ENCODE measurements at places on chromosomes 1 and 21. TPM values are rescaled to one million over a fixed set of nuclear protein-coding genes. Genes with fewer than 3 reads are reported as not detected.

Gene CD164L2
- total RNA-seq = not detected

Gene OR2L13
- total RNA-seq = not detected

Gene TRAF3IP3
- total RNA-seq = not detected

Gene PCNT
- 40.8 TPM for total RNA-seq

Gene EFNA1
- not detected for total RNA-seq

Gene MAP1LC3C
- total RNA-seq = 1.0 TPM

Gene CHRM3
- not detected for total RNA-seq

Gene NBPF10
- 1.3 TPM for total RNA-seq

Gene ABCG1
- total RNA-seq = not detected

Gene EIF3I
- total RNA-seq = 327 TPM

Gene LRRC39
- 0.19 TPM for total RNA-seq

Gene OR2G6
- total RNA-seq = not detected

Gene PDC
- total RNA-seq = not detected

- DNase-seq = peak; percentile 27
These were observed 67.3 kb upstream of the CNTN2 start for GRCh38 chr1:204975568-204976235.

DNA sequence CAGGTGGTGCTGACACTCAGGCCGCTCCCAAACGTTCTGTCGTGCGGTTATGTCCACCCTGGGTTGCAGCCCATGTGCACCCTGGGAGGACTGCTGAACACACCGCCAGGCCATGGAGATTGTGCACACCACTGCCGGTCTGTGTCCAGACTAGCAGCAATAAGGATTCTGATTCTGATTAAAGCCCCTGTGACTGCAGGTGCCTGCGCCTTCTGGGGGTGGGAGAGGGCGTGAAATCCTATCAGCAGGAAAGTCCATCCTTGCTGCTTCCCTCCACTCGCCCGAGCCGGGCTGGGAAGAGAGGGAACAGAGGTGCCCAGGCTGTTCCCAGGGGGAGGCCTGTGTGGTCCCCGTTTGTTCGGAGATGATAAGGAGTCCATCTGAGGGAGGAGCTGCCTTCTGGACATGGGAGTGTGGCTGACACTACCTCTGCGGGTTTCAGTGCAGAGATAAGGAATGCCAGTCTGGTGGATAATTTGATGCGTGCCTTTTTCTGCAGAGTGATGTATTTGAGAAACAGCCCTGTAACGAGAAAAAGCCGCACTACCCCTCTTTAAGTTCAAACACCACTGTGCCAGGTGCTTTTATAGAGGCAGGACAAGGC is 41.2 kb downstream of the BACE2 start:
- DNase-seq = no peak

- DNase-seq = peak; percentile 43
These were observed 38.6 kb upstream of the POFUT2 start for GRCh38 chr21:45326169-45326851.

DNA sequence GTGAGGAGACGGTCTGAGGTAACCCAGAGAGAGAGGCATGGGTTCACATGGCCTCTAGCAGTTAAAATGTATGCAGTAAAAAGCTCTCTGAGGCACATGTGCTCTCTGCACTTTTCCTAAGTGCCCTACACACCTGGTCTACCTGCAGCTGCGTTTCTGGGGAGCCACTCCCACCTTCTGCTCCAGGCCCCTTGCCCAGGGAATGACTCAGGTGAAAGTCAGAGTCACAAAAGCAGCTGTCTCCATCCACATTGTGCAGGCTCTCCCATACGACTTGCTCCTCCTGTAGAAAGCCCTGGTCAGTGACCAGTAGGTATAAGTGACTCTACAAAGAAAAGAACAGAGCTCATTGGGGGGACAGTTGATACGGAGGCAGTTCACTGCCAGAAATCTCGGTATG is 8.8 kb downstream of the MINDY1 start:
- DNase-seq = no peak

DNA sequence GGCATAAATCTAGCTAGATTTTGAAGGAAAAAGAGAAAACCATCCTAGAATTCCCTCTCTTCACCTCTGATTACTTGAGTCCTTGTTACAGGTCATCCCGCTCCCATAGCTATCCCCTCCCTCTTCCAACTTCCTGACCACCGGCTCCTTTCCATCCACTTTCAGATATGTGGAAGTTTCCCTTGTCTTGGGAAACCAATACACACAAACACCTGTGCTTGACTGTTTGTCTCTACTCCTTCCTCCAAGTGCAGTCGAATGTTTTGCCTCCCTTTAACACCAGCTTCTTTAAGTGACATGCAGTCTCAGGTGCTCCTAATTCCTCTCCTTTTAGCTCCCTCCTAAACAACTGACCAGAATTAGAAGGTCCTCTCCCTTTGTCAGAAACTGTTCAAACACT is 70.0 kb downstream of the PTGER3 start:
- no peak for DNase-seq

DNA sequence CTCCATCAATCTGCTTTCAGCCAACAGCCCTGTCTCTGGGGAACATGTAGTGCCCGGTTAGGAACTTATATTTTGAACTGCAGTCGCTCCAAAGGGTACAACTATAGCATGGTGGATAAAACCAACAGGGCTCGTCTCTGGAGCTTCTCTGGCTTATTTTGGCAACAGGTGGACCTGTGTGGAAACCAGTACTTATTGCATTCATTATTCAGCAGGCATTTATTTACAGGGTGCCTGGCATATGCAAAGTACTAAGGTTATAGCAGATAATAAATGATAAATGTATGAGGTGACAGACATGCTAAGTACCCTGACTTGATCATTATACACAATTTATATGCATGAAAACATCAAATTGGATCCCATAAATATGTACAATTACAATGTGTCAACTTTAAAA is 93.7 kb downstream of the RGS7 start:
- DNase-seq = no peak

DNA sequence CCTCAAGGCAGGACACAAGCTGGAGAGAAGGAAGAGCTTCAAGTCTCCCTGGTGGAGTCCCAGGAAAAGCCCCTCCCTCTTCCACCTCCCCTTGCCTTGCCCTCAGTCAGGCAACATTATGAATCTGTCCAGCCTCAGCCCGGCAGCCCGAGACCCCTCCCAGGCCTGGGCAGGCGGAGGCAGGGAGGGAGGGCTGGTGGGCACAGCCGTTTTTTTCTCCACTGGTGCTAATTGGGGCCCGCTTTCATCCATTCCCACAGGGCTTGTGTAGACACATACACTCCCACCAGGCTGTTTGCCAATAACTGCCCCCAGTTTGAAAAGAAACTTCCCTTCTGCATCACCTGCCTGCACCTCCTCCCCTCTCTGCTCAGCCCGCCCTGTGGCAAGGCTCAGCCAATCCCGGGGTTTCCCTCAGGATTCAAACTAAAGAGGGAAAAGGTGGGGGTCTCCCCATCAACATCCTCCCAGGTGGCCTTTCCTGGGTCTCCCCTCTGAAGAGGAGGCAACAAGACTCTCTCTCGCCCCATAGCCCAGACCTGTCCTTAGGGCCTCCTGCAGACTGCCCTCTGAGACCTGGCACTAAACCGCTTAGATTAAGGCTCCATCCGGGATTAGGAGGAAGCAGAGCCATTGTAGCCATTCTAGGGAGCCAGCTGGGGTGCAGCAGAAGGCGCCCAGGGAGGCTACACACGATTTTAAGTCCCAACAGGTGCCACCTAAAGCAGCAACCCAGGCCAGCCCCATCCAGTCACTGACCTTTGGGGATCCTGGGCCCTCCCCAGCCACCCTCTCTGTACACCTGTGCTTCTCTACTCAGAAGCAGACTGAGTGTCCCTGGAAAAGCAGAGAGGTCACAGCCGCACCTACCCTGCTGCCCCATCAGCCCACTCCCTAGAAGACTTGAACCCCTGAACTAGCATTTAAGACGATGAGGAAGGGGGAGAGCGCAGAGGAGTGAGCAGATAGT is 3.5 kb downstream of the IGSF9 start:
- no peak for DNase-seq

DNA sequence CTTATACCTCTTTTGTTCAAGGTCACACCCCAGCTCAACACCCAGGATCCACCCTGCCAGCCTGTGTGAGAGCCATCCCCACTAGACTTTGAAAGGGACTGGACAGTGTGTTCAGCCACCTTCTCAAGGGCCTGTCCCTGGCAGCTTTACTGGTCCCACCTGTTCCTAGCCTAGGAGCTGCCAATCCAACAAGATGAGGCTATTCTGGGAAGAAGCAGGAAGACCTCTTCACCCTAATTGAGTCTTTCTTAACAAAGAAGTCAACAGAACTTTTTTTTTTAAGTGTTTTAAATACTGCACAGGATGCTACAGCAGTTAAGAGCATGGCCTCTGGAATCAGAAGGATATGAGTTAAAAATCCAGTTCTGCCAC is 95.8 kb upstream of the HOOK1 start:
- peak; percentile 68 for DNase-seq

DNA sequence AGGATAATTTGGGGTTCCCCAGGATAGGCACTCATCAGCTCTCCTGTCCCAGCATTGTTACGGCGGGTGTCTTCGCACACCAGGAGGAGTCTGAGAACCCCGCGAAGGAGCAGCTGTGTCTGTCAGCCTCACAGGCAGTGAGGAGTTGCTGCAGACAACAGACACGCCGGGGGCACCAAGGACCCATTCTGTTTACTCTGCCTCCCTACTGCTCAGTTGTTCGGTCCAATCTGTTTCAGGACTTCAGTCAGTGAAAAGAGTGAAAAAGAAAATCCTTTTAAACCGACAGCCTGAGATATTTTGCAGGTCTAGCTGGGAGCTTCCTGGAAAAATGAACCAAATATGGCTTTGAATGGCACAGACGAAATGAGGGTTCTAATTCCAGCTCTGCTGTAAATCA is 288.4 kb downstream of the OMA1 start:
- DNase-seq = no peak

DNA sequence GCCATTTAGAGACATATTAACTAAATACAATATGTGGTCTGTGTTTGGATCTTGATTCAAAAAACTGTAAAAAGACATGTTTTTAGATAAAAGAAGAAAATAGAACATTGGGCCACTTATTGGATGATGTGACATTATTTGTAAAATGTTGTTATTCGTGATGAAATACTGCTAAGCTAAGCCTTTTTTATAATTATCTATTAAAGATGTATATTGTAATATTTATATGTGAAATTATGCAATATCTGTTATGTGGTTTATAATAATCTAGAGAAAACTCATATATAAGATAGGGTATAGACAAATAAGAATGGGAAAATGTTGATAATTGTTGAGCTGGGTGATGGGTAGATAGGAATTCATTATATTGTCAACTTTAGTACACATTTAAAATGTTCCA is 82.0 kb upstream of the RGS1 start:
- DNase-seq = no peak

- no peak for DNase-seq
These were observed 7.7 kb upstream of the HES5 start for GRCh38 chr1:2537784-2538115.

DNA sequence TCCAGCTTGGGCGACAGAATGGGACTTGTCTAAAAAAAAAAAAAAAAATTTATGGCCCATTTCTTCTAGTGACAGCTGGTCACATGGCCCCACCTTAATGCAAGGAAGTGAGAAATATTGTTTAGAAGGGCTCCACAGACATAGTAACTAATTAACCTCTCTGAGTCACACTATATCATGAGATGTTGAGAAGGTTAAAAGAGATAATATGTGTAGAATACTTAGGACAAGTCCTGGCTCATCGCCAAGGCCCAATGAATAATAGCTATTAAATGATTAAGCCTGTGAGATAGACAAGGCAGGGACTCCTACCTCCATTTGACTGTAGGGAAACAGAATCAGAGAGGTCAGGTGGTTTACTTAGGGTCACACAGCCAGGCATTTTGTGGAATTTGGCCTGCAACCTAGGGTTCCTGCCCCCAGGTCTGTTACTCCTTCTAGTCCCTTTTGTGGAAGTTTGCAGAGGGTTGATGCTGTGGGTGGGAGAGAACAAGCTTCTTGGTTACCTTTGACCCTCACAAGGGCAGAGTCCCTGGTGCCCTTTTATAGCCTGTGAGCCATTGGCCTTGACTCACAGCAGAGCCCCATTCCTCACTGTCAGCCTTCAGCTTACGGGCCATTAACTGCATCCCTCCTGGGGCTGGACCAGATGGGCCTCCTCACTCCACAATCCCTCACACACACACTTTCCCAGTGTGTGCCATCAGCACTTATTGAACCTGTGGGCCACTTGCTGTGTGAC is 48.5 kb downstream of the OPRD1 start:
- DNase-seq = no peak

- DNase-seq = no peak
These were observed 88.0 kb downstream of the XCL2 start for GRCh38 chr1:168455764-168456163.

- DNase-seq = no peak
These were observed 310.1 kb downstream of the DPYD start for GRCh38 chr1:97610748-97611147.

- no peak for DNase-seq
These were observed 55.2 kb upstream of the PLD5 start for GRCh38 chr1:242579528-242580235.

GRCh38 chr1:10338047-10338446 is 60.8 kb upstream of the PGD start:
- peak; percentile 52 for DNase-seq

DNA sequence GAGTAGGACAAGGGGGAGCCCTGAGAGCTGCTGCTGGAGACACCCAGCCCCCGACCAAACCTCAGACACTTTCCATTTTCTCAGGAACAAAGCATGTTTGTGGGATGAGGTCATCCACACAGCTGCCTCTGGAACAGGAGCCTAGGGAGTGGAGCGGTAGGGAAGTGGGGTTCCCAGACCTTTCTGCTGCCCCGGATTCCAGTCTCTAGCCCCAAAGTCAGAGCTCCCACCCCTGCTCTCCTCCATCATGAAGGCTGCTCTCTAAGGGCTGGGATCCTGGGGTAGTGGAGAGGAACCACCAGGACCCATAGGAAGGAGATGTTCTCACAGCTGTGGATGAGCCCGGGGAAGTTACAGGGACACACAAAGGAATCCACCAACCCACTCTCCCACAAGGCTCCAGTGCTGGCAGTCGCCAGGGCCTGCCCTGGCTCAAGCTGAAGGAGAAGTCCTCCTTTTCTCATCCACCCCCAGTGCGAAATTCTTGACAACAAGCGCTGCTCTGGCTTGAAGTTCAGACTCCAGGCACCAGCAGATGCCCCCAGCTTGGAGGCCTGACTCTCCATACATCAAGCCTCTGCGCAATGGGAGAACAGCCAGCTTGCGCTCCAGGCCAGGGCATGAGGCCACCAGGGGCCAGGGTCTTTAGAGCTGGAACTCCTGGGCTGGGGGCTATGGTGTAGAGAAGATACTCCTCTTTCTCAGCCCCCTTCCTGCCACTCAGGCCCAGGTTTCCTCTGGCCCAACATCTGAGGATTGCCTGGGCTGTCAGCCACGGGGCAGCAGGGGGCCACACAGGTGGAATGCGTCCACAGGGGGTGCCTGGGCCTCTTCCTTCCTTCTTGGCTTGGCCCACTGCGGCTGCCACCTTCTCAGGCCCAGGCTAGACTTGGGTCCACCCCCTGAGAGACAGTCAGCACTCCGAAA is 4.5 kb downstream of the FHL3 start:
- peak; percentile 97 for DNase-seq

DNA sequence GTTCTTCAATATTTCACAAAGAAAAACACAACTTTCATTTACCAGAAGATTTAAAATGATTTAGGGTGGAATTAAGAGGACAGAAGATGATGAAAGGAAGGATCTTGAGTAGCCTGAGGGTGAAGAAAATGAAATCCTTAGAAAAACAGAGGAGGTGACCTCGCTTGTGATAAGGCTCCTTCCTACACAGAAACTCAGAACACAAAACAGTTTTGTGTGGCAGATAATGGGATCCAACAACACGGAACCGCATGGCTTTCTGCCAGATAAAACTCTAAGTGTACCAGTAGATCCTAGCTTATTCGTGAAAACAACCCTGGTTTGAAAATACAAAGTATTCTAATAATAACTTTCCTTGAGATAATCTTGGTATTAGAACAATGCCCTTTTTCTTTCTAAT is 74.0 kb upstream of the EXO1 start:
- no peak for DNase-seq
